Cerebellum (tissue), 4 donors: ENCODE measurements at places on chromosomes 11 and 22. TPM values are rescaled to one million over a fixed set of nuclear protein-coding genes. Genes with fewer than 3 reads are reported as not detected.

DNA sequence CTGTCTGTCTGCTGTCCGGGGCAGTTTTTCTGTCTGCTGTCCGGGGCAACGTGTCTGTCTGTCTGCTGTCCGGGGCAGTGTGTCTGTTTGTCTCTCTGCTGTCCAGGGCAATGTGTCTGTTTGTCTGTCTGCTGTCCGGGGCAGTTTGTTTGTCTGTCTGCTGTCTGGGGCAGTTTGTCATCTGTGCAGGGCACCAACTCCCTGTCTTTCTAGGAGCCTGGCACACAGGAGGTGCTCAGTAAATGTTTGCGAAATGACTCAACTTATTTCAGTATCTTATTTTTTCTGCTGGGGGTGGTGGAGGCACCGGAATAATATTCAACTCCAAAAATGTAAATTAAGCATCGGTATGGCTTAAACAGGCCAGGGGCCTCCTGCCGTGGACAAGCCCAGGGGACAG is 12.0 kb upstream of the TTLL12 start:
- DNase-seq: no peak

DNA sequence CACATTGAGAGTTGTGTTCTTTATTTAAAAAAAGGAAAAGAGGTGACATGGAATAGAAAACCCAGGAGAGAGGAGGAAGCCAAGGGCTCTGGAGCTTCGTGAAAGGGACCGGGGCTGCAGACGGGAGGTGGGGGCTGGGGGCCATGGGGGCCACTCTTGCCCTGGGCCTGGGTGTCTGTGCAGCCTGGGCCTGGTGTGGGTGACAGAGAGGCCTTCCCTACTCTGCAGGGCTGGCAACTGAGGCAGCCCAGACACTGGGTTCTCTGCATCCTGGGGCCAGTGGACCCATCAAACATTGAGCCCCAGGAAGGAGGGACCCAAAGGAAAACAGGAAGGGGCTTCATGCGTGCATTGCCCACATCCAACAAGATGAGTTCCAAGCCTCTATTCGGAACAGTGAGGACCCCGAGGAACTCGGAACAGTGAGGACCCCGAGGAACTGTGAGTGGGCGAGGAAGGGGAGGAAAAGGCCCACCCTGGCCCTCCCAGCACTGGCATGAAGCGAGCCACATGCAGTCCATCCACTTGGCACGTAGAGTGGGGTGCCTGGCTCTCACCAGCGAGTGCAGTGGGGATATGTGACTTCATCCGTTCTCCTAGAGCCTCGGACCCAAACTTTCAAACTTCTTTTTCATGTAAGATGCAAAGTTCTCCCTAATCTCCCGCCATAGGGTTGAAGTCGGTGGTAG is 1121.6 kb downstream of the BRD1 start:
- no peak for DNase-seq

GRCh38 chr11:112238041-112238440 is 11.8 kb downstream of the PTS start:
- DNase-seq: no peak

DNA sequence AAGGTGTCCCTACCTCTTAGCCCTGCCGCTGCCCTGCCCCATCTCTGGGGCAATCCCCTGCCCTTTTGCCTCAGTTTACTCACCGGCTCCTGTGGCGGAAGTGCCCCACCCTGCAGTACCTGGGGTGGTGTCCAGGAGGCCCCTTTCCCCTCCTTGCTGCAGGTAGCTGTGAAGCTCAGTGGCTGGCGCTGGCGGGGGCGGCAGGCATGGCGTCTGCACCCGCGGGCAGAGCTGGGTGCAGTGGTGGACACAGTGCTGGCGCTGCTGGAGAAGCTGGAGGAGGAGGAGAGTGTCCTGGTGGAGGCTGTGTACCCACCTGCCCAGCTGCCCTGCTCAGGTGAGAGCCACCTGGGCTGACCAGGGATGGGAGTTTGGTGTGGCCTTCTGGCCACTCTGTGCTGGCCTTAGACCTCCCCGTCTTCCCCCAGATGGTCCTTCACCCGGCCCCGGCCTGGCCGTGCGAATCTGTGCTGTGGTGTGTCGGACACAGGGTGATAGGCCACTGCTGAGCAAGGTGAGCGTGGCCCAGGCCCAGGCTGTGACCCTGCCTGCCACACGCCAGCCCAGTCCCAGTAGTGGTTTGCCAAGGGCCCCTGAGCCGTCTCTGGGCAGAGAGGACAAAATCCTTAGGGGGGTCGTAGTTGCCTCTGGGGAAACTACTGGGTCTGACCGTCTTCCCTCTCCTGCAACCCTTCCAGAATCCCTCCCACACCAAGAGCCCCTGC is 4.0 kb downstream of the CARNS1 start:
- no peak for DNase-seq

GRCh38 chr11:64891215-64891848 is 12.9 kb upstream of the EHD1 start:
- DNase-seq: no peak

GRCh38 chr11:31676280-31676982 is 134.7 kb downstream of the PAX6 start:
- no peak for DNase-seq

DNA sequence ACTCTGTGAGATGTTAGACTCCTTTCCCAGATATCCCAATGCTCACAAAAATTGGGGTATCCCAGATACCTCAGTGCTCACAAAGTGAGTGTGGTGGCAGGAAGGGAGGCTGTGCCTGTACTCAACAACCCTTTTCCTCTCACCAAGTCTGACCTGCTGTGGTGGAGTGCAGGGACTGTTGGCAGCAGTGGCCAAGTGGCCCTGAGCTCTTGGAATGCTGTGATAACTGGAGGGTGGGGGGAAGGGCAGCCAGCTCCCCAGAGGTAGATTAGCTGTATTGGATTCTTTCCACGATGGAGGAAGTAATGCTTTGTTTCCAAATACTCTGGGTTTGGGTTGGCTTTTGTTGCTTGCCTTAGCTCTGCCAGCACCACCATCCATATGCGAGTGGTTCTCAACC is 46.0 kb upstream of the OR9Q1 start:
- no peak for DNase-seq

- no peak for DNase-seq
Observed at GRCh38 chr11:32671051-32671450, 87.4 kb downstream of the EIF3M start.

DNA sequence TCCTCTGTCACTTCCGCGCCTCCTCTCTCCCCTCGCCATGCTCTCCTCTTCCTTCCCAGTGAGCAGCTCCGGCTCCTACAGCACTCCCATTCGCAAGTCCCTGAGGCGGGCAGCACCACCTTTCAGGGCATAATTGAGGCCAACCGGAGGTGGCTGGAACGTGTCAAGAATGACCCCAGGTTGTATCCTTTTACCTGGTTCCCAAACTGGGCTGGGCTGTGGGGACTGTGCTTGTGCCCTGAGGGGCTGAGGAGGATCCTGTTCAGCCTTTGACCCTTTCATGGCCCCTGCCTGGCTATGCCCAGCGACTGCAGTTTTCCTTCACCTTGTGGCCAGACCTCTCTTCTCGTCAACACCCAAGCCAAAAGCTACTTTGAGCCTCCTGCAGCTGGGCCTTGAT is 84.1 kb downstream of the CEP164 start:
- DNase-seq: no peak

DNA sequence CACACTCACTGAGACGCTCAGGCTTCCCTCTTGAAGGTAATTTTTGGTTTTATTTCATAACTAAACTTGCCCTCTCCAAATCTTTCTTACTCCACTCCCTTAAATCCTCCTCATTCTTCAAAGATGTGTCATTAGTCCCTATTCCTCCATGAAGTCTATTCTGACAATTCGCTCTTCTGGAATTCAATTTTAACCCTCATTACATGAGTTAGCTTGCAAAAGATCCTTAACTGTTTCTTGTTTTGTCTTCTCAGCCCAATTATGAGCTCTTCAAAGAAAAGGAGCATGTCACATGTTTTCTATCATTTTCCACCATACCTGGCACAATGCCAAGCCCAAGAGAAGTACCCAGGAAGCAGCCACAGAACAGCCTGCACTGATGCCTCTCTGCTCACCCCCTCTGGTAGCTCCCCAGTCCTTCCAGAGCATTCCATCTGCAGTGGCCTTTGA is 13.0 kb downstream of the GALNT18 start:
- no peak for DNase-seq

GRCh38 chr22:48241658-48242057 is 1479.2 kb downstream of the TBC1D22A start:
- DNase-seq: no peak

DNA sequence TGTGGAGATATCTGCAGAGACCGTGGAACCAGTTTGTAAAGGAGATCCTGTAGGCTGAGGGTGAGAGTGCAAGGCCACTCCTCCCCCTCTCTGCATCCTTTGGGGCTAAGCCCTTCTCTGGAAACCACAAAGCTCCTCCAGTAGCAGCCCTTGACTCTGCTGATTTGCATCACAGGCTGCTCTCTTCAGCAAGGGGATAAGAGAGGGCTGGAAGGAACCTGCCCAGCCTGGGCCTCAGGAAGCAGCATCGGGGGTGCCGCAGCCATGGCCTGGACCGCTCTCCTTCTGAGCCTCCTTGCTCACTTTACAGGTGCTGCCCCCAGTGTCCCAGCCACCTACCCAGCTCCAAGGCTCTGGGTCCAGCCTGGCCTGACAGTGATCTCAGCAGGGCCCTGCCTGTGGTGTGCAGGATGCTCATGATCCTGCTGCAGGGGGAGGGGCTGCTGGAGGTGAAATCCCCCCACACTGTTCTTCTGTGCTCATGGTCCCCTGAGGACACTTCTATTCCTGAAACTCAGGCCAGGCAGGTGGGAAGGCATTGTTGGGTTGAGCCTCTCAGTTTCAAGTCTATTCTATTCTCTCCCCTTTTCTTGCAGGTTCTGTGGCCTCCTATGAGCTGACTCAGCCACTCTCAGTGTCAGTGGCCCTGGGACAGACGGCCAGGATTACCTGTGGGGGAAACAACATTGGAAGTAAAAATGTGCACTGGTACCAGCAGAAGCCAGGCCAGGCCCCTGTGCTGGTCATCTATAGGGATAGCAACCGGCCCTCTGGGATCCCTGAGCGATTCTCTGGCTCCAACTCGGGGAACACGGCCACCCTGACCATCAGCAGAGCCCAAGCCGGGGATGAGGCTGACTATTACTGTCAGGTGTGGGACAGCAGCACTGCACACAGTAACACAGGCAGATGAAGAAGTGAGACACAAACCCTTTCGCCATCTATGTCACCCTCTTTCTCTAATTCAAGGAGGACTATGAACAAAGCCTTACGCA is 68.5 kb upstream of the IGLL5 start:
- no peak for DNase-seq

- no peak for DNase-seq
Observed at GRCh38 chr22:37741312-37741795, 44.5 kb downstream of the TRIOBP start.

The KRTAP5-11 gene
- total RNA-seq: not detected

The MISFA gene
- total RNA-seq: 5.8 TPM

The ABCC8 gene
- 29.0 TPM for total RNA-seq

The MAJIN gene
- not detected for total RNA-seq

The MAP6 gene
- total RNA-seq: 92.6 TPM
